ENCODE measurements at places on chromosomes 2 and 18. TPM values are rescaled to one million over a fixed set of nuclear protein-coding genes. Genes with fewer than 3 reads are reported as not detected.

DNA sequence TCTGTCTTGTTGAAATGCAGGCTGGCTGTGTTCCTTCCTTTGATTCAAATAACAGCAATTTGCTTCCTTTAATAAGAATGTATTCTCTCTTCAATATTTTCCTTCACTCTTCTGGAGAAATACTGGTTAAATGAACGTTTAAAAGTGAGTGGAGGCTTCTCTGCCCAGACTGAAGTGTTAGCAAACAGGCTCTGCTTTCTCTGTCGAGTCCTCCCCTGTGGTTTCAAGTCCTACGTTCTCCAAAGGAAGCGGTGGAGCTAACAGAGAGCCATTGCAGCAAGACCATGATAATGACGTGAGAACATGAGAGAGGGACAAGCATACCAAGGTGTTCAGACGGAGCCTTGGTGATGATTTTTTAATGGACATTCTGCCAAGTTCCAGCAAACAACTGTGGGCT is 26.2 kb upstream of the PID1 start:
- H3K4me1 ChIP-seq, result peaks cover 24% of the 10 kb centered on the region
- H3K27ac ChIP-seq, result no peak overlapping the region
- DNase-seq, result peak; percentile 48
- no peaks in the 10 kb centered on the region for H3K27me3 ChIP-seq
- 0 out of 2 replicates have a peak overlapping the region, but pooled peaks have one; percentile 25 for H3K4me3 ChIP-seq

DNA sequence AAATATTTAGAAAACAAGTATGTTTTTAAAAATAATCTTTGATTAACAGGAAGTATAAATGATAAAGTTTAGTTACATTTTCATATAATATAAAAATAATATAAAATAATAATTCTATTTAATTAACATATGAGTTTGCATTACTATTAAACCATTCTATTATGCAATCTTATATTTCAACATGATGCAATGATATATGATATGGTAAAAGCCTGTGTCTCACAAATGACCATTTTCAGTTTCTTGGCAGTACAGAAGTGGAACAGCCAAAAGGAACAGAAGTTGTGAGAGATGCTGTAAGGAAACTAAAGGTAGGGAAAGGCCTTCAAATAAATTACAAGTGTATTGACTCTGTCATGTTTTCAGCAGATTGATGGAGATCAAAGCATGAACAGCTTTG is 230.8 kb downstream of the GULP1 start:
- no peak overlapping the region for H3K4me3 ChIP-seq
- no peaks in the 10 kb centered on the region for H3K27me3 ChIP-seq
- no peaks in the 10 kb centered on the region for H3K36me3 ChIP-seq
- H3K27ac ChIP-seq, result no peak overlapping the region
- no peak for DNase-seq
- H3K4me1 ChIP-seq, result peaks cover 42% of the 10 kb centered on the region

GRCh38 chr2:238162846-238163441 is 4.2 kb downstream of the ERFE start:
- H3K36me3 ChIP-seq, result no peaks in the 10 kb centered on the region
- peaks cover 4% of the 10 kb centered on the region for H3K4me1 ChIP-seq
- H3K4me3 ChIP-seq, result peak overlapping the region; percentile 51

DNA sequence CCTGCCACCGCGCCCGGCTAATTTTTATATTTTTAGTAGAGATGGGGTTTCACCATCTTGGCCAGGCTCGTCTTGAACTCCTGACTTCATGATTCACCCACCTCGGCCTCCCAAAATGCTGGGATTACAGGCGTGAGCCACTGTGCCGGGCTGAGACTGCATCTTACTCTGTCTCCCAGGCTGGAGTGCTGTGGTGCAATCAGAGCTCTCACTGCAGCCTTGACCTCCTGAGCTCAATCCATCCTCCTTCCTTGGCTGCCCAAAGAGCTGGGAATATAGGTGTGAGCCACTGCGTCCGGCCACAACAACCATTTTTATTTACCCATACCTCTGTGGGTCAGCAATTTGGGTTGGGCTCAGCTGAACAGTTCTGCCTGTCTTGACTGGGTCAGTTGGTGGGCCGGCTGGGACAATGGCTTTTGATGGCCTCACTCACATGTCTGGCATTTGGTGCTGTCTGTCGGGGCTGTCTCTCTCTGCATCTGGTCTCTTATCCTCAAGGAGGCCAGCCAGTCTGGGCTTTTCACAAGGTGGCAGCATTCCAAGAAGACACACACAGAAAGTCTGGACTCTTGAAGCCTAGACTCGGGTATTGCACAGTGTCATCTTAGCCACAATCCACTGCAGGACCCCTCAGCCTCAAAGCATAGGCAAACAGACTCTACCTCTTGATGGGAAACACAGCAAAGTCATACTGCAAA is 116.8 kb upstream of the GATA6 start:
- no peaks in the 10 kb centered on the region for H3K4me1 ChIP-seq
- no peak overlapping the region for H3K27ac ChIP-seq
- no peak overlapping the region for H3K4me3 ChIP-seq
- DNase-seq, result no peak
- H3K27me3 ChIP-seq, result peaks cover 49% of the 10 kb centered on the region

DNA sequence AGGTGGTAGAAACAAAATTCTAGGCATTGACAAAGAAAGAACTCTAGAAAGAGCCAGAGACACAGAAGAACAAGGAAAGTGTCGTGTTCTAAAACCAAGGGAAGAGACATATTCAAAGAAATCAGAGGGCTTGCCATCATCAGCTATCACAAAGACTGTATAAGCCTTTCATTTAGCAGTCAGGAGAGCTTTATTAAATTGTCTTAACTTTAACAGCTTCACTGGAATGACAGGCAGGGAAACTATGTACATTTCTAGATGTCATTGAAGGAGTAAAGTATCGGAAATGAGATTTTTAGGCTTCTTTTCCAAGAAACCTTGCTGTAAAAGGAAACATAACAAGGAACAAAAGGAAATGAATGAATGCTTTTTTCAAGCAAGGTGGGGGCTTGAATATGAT is 15.8 kb downstream of the KYNU start:
- H3K27ac ChIP-seq, result no peak overlapping the region
- no peaks in the 10 kb centered on the region for H3K4me1 ChIP-seq
- H3K36me3 ChIP-seq, result no peaks in the 10 kb centered on the region
- no peaks in the 10 kb centered on the region for H3K27me3 ChIP-seq

- no peak overlapping the region for H3K4me3 ChIP-seq
- 0 out of 2 replicates have a peak, but pooled peaks cover 4% of the 10 kb centered on the region for H3K27me3 ChIP-seq
- H3K36me3 ChIP-seq, result no peaks in the 10 kb centered on the region
- DNase-seq, result no peak
These were observed 60.4 kb downstream of the SNTG2 start for GRCh38 chr2:1011006-1011405.

GRCh38 chr2:75920859-75921551 is 210.3 kb upstream of the GCFC2 start:
- H3K27me3 ChIP-seq, result no peaks in the 10 kb centered on the region
- H3K27ac ChIP-seq, result no peak overlapping the region
- no peak for DNase-seq
- no peak overlapping the region for H3K4me3 ChIP-seq
- H3K36me3 ChIP-seq, result no peaks in the 10 kb centered on the region

DNA sequence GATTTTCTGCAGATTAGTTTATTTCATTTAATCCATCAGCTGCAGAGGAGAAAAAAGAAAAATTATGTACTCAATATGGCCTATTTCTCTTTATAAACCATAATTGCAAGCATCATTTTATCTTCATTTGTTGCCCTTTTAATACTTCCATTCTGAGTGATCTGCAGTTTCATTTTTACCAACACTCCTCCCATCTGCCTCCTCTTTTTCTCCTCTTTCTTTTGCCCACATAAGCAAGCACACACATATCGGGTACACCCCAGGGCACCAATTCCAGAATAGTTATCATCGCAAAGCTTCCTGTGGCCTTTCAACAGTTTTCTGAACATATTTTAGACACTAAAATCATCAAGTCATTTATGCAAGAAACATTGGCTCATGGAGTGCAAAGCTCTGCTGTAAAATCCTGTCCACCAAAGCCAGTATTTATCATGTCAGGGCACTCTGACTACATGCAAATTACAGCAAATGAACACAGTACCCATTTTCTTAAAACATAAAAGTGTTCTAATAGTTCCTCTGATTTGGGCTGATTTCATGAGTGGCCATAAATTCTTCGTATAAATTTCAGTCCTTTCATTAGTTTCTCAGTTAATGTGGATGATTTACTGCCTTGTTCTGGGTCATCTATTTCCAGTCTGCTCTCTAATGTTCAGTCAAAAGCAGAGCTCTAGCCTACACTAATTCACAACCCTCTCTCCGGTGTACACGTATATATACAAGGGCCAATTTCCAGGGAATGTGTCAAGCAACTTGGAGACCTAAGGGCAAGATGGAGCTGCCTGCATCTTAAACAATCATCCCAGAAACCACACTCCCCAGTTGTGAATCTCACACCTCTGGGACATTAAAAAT is 281.3 kb downstream of the STK39 start:
- no peak overlapping the region for H3K27ac ChIP-seq
- no peak overlapping the region for H3K4me3 ChIP-seq
- no peak for DNase-seq
- H3K27me3 ChIP-seq, result no peaks in the 10 kb centered on the region

DNA sequence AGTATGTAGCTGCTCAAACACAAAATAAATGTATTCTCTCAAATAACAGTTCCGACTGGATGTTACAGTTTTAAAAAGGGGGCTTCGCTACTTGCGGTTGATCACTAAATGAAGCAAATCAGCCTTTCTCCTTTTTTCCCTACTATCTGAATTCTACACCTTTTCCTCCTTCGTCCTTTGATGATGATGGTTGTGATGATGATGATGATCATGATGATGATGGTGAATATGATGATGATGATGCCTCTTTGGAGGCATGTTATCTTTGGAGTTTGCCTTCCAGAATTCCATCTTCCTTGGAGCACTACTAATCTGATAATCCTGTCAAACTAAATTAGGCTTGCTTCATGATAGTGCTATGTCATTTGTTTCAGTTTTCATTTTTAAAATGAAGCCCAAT is 1073.3 kb downstream of the SOCS6 start:
- no peak overlapping the region for H3K4me3 ChIP-seq
- no peak overlapping the region for H3K27ac ChIP-seq
- DNase-seq, result no peak

GRCh38 chr2:195451160-195451559 is 205.9 kb upstream of the SLC39A10 start:
- no peak overlapping the region for H3K27ac ChIP-seq
- H3K4me3 ChIP-seq, result no peak overlapping the region
- no peaks in the 10 kb centered on the region for H3K36me3 ChIP-seq

DNA sequence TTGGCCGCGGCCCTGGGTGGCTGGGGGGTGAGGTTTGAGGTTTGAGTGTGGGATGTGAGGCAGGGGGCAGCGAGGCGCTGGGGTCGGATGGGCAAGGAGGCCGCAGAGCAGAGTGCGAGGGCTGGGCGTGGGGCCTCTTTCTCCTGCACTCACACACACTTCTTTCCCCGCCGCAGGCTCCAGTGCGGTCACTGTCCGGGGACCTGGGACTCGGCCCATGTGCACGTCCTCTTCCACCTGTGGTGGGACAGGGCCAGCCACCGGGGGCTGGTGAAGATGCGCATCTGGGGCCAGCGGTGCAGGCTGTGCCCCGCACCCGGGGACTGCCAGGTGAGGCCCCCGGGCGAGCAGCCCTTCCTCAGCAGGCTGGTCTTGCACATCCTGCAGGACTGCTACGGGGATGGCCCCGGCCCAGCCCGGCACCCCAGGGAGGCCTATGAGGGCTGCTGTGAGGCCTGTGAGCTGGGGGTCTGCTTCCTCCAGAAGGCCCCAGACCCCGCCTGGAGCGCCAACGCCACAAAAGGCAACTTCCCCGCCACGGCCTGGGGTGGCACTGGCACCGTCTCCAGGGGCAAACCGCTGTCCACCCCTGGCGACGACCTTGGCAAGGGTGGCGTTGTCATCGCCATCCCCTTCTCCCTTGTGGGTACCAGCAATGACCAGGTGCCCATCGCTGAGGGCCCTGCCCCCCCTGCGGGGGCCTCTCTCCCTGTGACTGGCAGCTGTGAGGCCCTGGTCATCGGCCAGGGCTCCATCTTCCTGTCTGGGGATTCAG is 2.2 kb downstream of the RTP5 start:
- peaks cover 12% of the 10 kb centered on the region for H3K27me3 ChIP-seq
- H3K27ac ChIP-seq, result no peak overlapping the region
- no peak overlapping the region for H3K4me3 ChIP-seq
- DNase-seq, result no peak
- H3K4me1 ChIP-seq, result no peaks in the 10 kb centered on the region

GRCh38 chr2:233343171-233343705 is 11.1 kb upstream of the DGKD start:
- DNase-seq, result no peak
- H3K4me3 ChIP-seq, result no peak overlapping the region
- H3K27ac ChIP-seq, result no peak overlapping the region

- H3K27me3 ChIP-seq, result no peaks in the 10 kb centered on the region
- peaks cover 69% of the 10 kb centered on the region for H3K4me1 ChIP-seq
- peak overlapping the region; percentile 18 for H3K4me3 ChIP-seq
- H3K36me3 ChIP-seq, result no peaks in the 10 kb centered on the region
- DNase-seq, result peak; percentile 43
- peak overlapping the region; percentile 74 for H3K27ac ChIP-seq
These were observed 65.0 kb downstream of the BABAM2 start for GRCh38 chr2:27955384-27956161.

GRCh38 chr2:164479460-164479859 is 141.8 kb downstream of the GRB14 start:
- H3K27ac ChIP-seq, result no peak overlapping the region
- H3K27me3 ChIP-seq, result no peaks in the 10 kb centered on the region
- peak; percentile 48 for DNase-seq
- H3K4me3 ChIP-seq, result no peak overlapping the region

GRCh38 chr2:190864375-190864774 is 16.2 kb upstream of the GLS start:
- peak overlapping the region; percentile 82 for H3K27ac ChIP-seq
- DNase-seq, result peak; percentile 71
- H3K27me3 ChIP-seq, result no peaks in the 10 kb centered on the region
- peaks cover 75% of the 10 kb centered on the region for H3K4me1 ChIP-seq

DNA sequence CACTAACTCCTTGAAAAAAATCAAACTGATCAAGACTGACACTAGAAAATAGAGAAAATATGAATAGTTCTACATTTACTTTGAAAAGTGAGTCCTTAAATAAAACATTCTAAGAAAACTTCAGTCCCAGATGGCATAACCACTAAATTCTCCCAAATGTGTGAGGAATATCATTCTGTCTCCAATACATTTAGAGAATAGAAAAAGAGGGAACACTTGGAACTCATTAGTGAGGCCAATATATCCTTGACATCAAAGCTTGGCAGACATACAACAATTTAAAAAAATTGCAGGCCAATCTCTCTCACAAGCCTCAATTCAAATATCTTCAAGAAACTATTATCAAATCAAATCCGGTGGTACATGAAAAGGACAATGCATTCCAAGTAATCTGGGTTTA is 79.3 kb upstream of the TMEM247 start:
- H3K27ac ChIP-seq, result no peak overlapping the region
- no peaks in the 10 kb centered on the region for H3K36me3 ChIP-seq
- H3K27me3 ChIP-seq, result no peaks in the 10 kb centered on the region
- no peak overlapping the region for H3K4me3 ChIP-seq
- DNase-seq, result no peak
- H3K4me1 ChIP-seq, result no peaks in the 10 kb centered on the region

- peak overlapping the region; percentile 98 for H3K4me3 ChIP-seq
- H3K4me1 ChIP-seq, result 0 out of 2 replicates have a peak, but pooled peaks cover 12% of the 10 kb centered on the region
- 0 out of 2 replicates have a peak, but pooled peaks cover 6% of the 10 kb centered on the region for H3K36me3 ChIP-seq
- H3K27ac ChIP-seq, result peak overlapping the region; percentile 98
- peak; percentile 32 for DNase-seq
These were observed 1.5 kb downstream of the IER3IP1 start for GRCh38 chr18:47174545-47175116.

The RGPD6 gene
- 27.9 TPM for total RNA-seq

The MC5R gene
- not detected for total RNA-seq

The MTX2 gene
- total RNA-seq, result 47.9 TPM

The UPP2 gene
- not detected for total RNA-seq

The INHBB gene
- 3.4 TPM for total RNA-seq

The DNAH7 gene
- total RNA-seq, result 0.89 TPM

The SCYGR4 gene
- not detected for total RNA-seq

The HOXD12 gene
- total RNA-seq, result not detected

The ZNF532 gene
- 19.0 TPM for total RNA-seq
